Activated naive CD4-positive, alpha-beta T cell treated with anti-CD3 and anti-CD28 coated beads for 36 hours (primary cell): ENCODE measurements at places on chromosomes 1 and 21. TPM values are rescaled to one million over a fixed set of nuclear protein-coding genes. Genes with fewer than 3 reads are reported as not detected.

Gene HHAT
- 3.6 TPM for total RNA-seq

Gene TRIM17
- total RNA-seq, result 1.2 TPM

Gene LORICRIN
- not detected for total RNA-seq

Gene GREM2
- 0.17 TPM for total RNA-seq

Gene ESRRG
- not detected for total RNA-seq

Gene VWA5B1
- not detected for total RNA-seq

Gene PLA2G2D
- 0.19 TPM for total RNA-seq

- no peaks in the 10 kb centered on the region for H3K36me3 ChIP-seq
- no peak for DNase-seq
- H3K4me3 ChIP-seq, result no peak overlapping the region
- no peaks in the 10 kb centered on the region for H3K4me1 ChIP-seq
Observed at GRCh38 chr1:48115835-48116234, 106.7 kb upstream of the SLC5A9 start.

DNA sequence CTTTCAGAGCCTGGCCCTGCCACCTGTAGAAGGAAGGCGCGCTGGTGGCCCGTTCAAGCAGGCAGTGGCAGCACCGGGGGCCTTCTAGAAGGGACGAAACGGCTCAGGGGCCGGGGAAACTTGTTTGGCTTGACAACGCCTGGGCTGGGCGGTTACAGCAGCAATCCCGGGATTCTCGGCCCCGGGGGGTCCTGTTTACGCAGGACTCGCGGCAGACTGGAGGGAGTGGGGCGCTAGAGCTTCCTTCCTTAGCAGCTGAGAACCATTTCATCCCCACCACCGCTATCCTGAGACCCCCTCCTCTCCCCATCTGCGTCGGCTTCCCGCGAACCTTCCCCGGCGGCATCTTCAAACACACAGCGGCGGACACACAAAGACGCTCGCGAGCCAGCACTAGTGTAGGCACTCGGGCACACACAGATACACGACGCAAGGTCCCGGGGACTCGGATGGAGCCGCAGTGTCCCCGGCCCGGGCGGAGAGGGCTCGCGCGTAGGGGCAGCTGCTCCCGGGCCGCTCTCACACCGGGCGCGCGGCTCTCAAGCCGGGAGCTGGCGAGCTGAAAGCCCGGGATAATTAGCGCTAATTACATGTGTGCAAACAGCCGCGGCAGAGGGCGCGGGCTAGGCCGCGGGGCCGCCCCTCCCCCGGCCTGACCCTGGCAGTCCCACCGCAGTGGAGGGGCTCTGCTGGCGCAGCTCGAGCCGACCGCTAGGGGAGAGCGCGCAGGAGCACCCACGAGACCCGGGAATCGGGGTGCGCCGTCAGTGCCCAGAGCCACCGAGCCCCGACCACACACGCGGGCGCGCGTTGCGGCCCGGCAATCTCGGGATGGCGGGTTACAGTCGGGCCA lies 271.4 kb downstream of the FOXD2 start:
- peak overlapping the region; percentile 38 for H3K4me3 ChIP-seq
- peaks cover 3% of the 10 kb centered on the region for H3K4me1 ChIP-seq
- H3K27ac ChIP-seq, result no peak overlapping the region
- H3K36me3 ChIP-seq, result no peaks in the 10 kb centered on the region
- peaks cover 63% of the 10 kb centered on the region for H3K27me3 ChIP-seq

GRCh38 chr1:183920651-183921050 lies 115.7 kb downstream of the RGL1 start:
- peaks cover 8% of the 10 kb centered on the region for H3K4me1 ChIP-seq
- H3K4me3 ChIP-seq, result no peak overlapping the region
- H3K27ac ChIP-seq, result no peak overlapping the region
- peaks cover 8% of the 10 kb centered on the region for H3K36me3 ChIP-seq
- no peak for DNase-seq
- H3K27me3 ChIP-seq, result no peaks in the 10 kb centered on the region

DNA sequence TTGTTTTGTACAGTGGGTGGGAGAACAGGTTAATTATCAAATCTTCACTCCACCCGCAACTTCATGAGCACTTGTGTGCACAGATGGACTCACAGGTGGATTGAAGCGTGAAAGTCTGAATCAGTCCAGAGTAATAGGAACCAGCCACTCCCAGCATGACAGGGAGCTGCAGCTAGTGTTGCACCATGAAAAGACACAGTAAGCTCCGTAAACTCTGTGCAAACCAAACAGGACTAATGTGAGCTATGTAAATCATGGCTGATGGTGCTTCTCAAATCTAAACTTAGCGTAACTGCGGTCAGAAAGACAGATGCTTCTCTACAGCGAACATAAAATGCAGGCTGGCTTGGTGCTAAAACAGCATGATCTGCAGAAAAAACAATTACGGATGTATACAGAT lies 114.4 kb downstream of the CENPF start:
- H3K4me3 ChIP-seq, result no peak overlapping the region
- no peaks in the 10 kb centered on the region for H3K27me3 ChIP-seq
- H3K4me1 ChIP-seq, result peaks cover 2% of the 10 kb centered on the region
- DNase-seq, result no peak
- H3K27ac ChIP-seq, result no peak overlapping the region

DNA sequence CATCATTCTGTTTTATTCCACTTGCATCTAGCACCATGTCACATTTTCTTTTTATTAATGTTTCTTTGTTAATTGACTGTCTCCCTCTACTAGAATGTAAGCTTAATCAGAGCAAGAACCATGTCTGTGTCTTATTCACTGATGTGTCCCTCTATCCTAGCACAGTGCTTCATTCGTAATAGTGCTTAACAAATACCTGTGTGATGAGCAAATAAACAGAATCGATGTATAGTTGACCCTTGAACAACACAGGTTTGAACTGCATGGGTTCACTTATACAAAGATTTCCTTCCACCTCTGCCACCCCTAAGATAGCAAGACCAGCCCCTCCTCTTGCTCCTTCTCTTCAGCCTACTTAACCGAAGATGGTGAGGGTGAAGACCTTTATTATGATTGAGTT lies 42.9 kb upstream of the MAN1A2 start:
- DNase-seq, result no peak
- no peaks in the 10 kb centered on the region for H3K4me1 ChIP-seq
- H3K4me3 ChIP-seq, result no peak overlapping the region
- H3K27ac ChIP-seq, result no peak overlapping the region

DNA sequence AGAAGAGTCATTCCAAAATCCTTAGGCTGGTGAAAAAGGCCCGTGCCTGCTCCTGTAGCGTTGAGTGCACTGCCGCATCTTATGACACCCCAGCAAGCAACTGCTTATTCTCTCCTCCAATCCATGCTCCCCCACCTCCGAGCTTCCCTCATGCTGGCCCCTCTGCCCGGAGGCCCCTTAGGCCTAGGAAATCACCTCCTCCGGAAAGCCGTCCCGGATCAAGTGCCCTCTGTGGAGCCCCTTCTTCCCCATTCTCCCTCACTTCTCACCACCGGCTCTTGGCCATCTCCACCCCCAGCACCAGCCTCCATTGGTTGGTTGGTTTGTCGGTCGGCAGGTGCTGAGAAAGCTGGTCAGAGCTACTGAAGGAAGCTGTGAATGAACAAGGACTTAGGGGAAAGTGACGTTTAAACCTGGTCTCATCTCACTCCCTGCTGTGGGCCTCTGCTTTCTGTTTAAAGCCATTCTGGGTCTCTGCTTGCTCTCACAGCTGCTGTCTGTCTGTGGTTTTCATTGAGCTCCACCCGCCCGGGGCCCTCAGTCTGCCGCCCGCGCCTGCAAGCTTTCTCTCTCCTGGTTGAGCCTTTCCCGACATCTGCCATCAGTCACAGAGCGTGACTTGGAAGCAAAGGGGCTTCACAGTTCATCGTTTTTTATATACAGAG lies 122.2 kb downstream of the KCNN3 start:
- no peaks in the 10 kb centered on the region for H3K36me3 ChIP-seq
- peaks cover 80% of the 10 kb centered on the region for H3K4me1 ChIP-seq
- DNase-seq, result peak; percentile 80
- H3K27me3 ChIP-seq, result no peaks in the 10 kb centered on the region
- peak overlapping the region; percentile 96 for H3K27ac ChIP-seq
- peak overlapping the region; percentile 80 for H3K4me3 ChIP-seq

- H3K27me3 ChIP-seq, result peaks cover 23% of the 10 kb centered on the region
- H3K4me3 ChIP-seq, result no peak overlapping the region
- H3K4me1 ChIP-seq, result no peaks in the 10 kb centered on the region
- H3K27ac ChIP-seq, result no peak overlapping the region
- DNase-seq, result no peak
Observed at GRCh38 chr1:230877146-230877923, 9.0 kb upstream of the C1orf198 start.

DNA sequence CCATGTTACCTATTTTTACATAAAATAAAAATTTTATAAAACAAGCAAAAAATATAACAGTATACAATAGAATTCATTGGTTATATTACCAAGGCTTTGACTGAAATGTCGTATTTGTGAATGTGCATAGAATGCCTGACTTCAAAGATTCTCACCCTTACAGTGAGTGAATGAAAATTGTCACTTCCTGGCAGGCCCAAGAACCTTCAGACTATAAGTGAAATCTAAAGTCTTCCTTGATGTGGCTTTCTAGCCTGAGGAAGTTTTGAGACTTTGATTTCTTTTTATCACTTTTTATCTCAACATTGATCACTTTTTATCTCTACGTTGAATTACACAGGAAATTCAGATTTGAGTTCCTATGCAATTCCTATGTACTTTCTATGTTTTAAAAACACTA lies 104.7 kb upstream of the KIAA0040 start:
- DNase-seq, result peak; percentile 23
- H3K36me3 ChIP-seq, result no peaks in the 10 kb centered on the region
- H3K27me3 ChIP-seq, result peaks cover 7% of the 10 kb centered on the region
- peaks cover 38% of the 10 kb centered on the region for H3K4me1 ChIP-seq
- H3K27ac ChIP-seq, result no peak overlapping the region

DNA sequence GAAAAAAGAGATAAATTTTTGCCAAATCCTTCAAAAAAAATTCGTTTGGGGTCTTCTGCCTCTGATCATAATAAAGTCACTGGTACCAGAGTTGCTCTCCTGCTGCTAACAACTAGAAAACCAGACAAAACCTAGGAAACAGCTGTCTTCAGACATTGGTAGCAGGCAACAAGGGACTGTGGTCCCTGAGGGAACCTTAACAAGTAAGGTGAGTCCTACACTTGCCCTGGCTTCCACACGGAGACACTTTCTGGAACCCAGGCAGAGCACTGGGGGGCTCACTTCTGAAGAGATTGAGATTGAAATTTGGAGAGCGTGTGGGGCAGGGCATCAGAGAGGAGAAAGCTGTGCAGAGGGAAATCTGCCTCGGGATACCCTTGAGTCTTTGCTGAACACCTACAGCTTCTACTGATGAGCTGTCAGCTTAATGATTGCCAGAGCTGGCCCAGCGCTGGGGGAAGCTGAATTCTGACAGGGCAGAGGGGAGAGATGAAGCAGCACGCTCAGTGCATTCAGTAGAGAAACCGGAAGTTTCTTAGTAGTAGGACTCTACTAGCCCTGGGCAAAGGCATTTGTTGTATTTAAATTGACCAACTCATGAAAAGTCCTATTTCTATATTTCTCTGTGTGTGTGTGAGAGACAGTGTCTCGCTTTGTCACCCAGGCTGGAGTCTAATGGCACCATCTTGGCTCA lies 18.5 kb upstream of the FAM89A start:
- no peak overlapping the region for H3K4me3 ChIP-seq
- H3K27me3 ChIP-seq, result no peaks in the 10 kb centered on the region
- H3K36me3 ChIP-seq, result no peaks in the 10 kb centered on the region
- no peak overlapping the region for H3K27ac ChIP-seq
- H3K4me1 ChIP-seq, result peaks cover 5% of the 10 kb centered on the region

GRCh38 chr1:118169016-118169415 lies 16.0 kb downstream of the SPAG17 start:
- no peaks in the 10 kb centered on the region for H3K36me3 ChIP-seq
- H3K27ac ChIP-seq, result no peak overlapping the region
- no peak for DNase-seq
- no peak overlapping the region for H3K4me3 ChIP-seq

DNA sequence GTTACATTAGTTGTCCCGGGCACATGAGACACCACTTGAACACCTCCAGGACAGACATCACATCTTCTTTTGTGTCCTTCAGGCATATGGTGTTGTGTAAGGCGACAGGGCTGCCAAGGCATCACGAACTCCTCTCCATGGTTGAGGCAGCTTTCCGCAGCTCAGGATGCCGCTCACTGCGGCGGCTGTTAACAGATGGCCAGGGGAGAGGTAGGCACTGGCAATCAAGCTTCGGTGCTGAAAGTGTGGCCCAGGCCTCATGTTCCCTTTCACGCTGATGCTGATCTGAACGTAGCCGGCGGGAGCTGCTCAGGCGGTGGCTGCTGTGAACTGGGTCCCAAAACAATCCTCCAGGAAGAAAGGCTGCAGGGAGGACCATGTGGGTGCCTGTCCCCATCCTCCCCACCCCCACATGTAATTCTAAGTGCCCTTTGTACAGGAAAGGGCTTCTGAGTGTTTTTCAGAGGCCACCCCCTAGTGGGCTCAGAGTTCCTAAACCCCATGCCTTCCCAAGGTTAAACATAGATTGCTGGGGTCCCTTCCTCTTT lies 287.1 kb upstream of the AJAP1 start:
- H3K4me3 ChIP-seq, result no peak overlapping the region
- H3K27me3 ChIP-seq, result peaks cover 6% of the 10 kb centered on the region
- no peak overlapping the region for H3K27ac ChIP-seq
- H3K36me3 ChIP-seq, result no peaks in the 10 kb centered on the region

- peak overlapping the region; percentile 36 for H3K4me3 ChIP-seq
- H3K36me3 ChIP-seq, result no peaks in the 10 kb centered on the region
- no peaks in the 10 kb centered on the region for H3K4me1 ChIP-seq
- peak; percentile 87 for DNase-seq
- no peak overlapping the region for H3K27ac ChIP-seq
- H3K27me3 ChIP-seq, result no peaks in the 10 kb centered on the region
Observed at GRCh38 chr1:205528887-205529825, 24.7 kb downstream of the CDK18 start.

DNA sequence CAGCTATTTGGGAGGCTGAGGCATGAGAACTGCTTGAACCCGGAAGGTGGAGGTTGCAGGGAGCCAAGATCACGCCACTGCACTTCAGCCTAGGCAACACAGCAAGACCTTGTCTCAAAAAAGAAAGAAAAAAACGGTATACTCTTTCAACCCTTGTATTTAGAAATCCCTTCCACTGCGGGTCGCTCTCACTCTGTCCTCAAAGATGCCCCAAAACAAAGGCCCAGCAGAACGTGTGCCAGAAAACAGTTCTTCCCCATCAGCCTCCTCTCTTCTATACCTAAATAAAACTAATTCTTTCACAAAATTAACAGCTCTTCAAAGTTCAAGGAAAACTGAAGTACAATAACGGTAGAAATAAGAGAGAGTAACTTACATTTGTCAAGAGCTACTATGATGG lies 13.2 kb downstream of the SETD4 start:
- no peaks in the 10 kb centered on the region for H3K4me1 ChIP-seq
- H3K27ac ChIP-seq, result no peak overlapping the region
